ENCODE measurements at places on chromosomes 2 and 18.

- DNase-seq = no peak
Observed at GRCh38 chr2:104118889-104119288, 735.0 kb upstream of the POU3F3 start.

- DNase-seq = no peak
Observed at GRCh38 chr2:224956706-224957105, 85.6 kb downstream of the DOCK10 start.

DNA sequence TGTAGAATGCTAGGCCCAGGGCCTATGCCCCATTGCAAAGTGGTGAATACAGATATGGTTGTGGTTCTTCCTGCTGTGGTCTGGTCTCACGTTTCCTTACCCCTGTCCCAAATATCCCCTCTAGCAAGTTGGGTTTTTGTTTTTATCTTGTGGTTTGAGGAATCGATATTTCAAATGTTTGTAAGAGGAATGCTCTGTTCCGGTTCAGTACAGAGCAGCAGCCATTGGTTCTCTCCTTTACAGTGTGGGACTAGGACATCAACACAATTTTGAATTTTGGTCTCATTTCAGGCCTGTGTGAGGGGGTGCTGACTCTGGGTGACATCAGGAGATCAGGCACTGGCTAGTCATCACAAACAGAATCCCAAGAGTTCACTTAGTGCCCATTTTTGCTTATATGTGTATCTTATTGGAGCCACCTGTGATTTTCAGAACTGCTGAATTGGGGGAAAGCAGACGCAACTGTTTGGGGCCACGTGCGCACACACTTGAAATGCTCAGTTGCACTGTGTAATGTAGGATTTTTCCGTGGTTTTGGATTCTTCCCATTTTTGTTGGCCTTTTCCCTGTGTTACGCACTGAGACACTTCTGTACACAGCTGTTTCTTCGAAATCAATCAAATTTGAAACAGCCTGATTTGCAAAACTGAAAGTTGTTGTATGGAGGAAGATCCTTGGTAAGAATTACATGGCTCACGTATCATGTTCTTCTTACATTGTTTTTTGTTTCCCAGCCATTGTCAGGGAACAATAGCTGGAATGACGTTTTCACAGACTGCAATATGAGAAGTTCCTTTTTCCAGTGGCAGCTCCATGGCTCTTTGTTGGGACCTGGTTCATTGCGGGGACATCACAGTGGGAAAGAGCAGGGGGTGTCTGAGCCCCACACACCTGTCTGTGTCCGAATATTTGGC is 8.6 kb downstream of the SH3BP4 start:
- DNase-seq = no peak

- no peak for DNase-seq
Observed at GRCh38 chr2:199480966-199481365, 23.2 kb upstream of the SATB2 start.

- no peak for DNase-seq
Observed at GRCh38 chr18:69000366-69000765, 202.5 kb downstream of the CCDC102B start.

DNA sequence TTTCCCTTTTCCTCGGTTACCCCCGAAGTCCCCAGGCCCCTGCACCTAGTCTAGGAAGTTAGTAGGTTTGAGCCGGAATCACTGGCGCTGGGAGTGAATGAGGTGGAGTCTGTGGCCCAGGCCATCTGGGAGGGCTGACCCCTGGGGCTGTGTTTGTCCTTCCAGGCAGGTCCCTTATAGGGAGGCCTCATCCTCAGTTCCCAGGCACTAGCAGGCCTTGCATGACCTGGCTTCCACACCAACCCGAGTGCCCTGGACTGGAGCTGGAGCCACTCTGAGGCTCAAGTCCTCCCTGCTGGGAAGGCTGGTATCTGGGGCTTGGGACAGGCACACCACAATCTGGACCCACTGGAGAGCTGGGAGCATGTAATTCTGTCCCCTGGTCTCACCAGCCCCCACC is 111.0 kb downstream of the DYSF start:
- no peak for DNase-seq

DNA sequence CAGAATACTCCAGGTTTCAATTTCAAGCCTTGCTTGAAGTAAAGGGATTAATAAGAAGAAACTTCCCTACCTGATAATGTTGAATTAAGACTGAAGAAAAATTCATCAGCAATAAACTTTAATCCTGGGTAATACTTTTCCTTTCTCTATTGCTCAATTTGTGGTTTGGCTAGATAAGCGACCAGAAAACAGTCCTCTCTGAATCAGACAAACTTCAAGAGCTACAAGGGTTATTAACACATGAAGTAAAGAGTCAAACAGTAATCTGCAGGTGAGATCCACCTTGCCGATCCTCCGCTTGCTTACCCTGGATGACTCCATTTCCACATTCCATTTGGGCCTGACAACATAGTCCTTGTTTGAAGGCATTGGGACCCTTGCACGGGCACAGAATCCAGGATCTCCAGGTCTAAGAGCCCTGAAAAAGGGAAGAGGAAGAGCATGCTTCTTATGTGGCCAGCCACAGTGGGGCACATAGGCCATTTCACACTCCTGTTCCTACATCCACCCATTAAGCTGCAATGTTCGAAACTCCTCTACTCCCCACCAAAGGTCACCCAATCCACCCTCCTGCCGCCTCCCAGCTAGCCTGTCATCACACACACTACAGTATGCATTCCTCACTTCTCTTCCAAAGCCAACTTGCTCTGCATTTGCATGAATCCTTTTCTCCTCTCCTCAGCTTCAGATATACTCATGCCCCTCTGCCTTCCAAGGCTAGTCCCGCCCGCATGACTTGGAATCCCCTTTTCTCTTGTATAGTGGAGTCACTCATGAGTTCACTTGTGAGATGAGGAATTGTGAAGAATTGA is 39.8 kb downstream of the IWS1 start:
- no peak for DNase-seq

DNA sequence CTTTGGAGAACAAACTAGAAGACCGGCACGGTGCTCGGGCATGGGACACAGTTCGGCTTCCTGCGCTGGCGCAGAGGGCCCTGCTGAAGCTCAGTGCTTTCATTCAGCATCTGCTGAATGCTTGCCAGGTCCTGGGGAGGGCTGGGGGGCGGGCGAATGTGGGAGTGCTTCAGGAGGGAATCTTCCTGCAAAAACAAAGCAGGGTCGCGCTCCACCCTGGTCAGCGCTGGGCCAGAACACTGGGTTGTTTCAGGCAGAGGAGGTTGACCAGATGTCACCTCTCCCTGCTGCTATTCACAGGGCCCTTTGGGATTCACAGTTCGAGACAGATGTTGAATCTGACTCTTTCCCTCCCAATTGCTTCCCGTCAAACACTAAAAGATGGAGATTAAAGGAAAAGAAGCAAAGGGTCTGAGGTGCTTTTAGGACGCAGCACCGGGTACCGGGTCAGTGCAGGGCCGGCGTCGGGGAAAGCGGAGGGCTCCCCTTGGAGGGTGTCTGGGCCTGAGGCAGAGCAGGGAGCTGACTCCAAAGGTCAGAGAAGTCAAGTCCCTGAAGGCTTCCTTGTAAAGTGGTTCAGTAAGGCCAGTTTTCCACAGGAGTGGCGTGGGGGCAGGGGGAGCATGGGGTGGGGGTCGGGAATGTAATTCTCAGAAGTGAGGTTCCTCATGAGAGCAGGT is 82.1 kb upstream of the PXDN start:
- no peak for DNase-seq

DNA sequence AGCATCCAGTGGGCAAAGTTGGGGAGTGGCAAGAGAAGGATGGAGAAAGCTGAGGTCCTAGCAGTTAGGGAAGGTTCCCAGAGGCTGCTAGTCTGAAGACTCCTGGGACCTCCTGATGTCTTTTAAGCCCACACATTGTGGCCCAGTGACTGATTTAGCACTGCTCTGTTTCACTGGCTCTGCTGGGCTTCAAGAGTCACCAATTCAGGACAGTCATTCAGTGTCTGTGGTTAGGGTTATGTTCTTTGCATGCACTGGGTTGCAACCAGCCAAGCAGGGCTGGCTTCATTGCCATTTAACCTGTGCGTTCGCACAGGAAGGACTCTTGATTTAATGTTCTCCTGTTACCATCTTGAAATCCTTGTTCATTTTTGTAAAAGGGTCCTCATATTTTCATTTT is 199.2 kb downstream of the ICOS start:
- no peak for DNase-seq

DNA sequence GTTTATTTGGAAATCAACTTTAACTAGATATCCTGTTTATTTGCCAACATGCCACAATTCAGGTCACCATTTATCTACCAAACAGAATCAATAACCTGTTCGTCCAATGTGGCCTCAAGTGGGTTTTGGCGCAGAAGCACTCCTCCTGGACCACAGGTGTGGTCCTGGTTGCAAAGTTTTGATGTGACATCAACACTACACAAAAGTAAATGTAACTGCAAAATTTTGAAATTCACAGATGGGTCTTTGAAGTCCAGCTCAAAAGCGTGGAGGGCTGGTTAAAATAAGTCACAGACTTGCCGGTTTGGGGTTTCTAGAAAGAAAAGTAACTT is 474 bp upstream of the GCA start:
- no peak for DNase-seq

- no peak for DNase-seq
Observed at GRCh38 chr2:145650226-145650625, 1130.3 kb upstream of the ZEB2 start.
